DMS53 (cell line): ENCODE measurements at places on chromosomes 2 and 18.
A peak's percentile ranks its signal among the peaks of the same experiment; 100 is the strongest.

- DNase-seq: no peak
Measured at GRCh38 chr18:21489919-21490495, 110.5 kb downstream of the ESCO1 start.

DNA sequence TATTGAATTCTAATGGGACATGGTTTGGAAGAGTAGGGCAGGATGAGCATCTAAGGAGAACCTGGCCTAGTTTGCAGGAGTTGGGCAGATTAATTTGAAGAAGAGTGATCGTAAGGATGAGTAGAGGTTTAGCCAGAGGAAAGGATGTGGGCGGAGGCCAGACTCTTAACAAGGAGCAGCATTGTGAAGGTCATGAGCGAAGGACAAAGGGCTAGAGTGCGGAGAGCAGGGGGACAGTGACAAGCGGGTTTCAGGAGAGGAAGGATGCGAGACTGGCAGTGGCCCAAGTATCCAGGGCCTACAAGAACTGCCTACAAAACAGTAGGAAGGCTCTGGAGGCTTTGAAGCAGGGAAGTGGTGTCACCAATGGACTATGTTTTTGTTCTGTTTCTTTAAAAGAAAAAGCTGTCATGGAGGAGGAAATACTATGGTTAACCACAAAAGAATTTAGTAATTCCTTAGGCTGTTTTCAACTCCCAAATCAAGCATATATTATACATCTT, 20.1 kb downstream of the SLC66A3 start:
- no peak for DNase-seq

DNA sequence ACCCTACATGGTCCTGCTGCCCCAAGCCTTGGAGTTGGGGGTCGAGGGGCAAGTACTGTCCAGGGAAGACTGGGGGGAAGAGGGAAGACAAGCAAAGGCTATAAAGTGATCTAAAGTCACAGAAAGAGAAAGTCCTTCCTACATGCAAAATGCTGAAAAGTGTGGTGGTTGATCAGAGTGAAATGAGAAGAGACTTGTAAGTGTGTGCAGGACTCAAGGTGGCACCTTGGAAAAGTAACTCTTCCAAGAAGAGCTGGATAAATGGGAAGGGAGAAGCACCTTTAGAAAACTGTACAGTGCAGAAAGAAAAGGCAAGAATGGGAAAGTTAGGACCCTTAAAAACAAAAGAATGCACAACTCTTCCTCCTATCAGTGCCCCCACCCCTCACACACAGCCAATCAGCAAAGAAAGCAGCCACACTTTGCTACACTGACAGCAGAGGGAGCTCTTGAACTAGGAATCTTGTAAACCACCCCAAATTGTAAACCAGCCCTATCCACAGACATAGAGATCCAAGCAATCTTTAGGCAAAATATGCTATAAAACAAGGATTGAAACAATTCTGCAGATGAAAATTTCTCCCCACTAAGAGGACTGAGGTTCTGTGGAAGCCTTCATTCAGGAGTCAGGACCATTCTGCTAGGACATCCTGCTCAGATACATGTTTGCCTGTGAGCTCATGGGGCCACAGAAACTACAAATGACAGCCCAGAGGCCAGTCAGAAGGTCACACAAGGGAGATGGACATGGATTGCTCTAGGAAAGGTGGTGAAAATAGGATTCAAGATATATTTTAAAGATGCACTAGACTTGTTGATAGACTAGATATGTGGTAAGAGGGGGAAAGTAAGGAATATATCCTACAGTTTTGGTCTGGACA, 146.4 kb downstream of the FTCDNL1 start:
- peak; percentile 69 for DNase-seq

GRCh38 chr2:113198048-113198789, 24.4 kb downstream of the PSD4 start:
- no peak for DNase-seq
